ENCODE measurements at places on chromosomes 11 and 22. TPM values are rescaled to one million over a fixed set of nuclear protein-coding genes. Genes with fewer than 3 reads are reported as not detected.

DNA sequence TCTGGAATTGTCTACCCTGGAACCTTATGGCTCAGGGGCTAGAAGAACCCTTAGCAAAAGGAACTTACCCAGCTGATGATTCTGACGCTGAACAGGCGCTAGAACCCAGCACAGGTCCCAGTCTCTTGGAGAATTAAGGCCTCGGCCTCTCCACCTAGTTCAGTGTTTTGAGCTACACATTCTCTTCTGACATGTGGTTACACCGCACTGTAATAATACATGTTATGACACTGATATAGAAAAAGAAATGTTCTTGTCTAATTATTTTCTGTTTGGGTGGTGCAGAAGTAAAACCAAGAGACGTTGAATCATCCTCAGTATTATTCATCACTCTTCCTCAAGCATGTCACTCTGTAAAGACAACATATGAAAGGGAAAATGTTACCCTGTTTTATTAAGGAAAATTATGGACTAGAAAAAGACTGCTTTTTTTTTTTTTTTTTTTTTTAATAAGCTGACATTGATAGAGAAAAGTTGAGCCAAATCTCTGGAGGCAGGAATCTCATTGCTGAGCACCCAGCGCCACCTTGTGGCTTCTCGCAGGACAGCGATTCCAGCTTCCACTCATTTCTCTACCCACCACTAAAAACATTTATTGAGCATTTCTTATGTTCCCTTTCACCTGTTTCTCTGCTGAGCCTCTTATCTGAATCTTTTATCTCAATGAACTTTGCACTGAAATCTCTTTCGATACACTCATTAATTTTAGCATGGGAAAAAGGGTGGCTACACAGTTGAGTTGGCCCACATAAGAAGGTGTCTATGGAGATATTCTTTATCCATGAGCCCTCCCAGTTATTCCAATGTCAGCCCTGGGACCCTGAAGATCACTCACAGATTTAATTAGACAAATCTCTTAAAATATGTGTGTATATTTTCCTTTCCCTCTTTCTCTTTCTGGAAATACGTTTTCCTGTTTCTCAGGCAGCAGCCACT is 12.6 kb upstream of the APLNR start:
- H3K4me3 ChIP-seq: no peak overlapping the region
- peaks cover 3% of the 10 kb centered on the region for H3K4me1 ChIP-seq
- no peak for DNase-seq
- H3K36me3 ChIP-seq: no peaks in the 10 kb centered on the region
- peaks cover 35% of the 10 kb centered on the region for H3K27me3 ChIP-seq

DNA sequence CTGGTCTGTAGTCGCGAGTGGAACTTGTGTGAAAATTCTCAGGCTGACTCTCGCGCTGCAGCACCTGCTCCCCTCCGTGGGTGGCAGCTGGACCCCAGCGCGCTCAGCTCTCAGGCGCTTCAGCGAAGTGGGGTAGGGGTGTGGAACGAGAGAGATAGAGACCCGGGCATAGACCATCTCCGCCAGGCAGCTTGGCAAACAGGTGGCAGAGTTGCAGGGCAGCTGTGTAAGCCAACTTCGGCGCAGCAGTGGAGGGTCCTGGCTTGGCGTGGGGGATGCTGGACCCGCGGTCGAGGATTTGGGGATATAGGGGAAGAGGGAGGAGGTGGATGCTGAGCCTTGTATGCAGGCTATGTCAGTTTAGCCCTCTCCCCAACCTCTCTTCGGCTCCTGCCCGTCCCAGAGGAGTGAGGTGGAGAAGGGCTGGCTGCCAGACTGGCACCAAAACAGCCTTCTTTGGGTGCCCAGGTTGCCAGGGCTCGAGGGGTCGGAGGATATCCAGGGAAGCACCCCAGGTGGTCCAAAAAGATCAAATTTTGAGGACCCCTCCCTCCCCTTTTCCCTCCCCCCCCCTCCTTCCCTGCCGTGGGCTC is 746 bp upstream of the CALCB start:
- H3K27me3 ChIP-seq: peaks cover 67% of the 10 kb centered on the region
- peaks cover 27% of the 10 kb centered on the region for H3K4me1 ChIP-seq
- H3K4me3 ChIP-seq: peak overlapping the region; percentile 34
- no peaks in the 10 kb centered on the region for H3K36me3 ChIP-seq
- no peak for DNase-seq

C11orf52 gene
- polyA plus RNA-seq: not detected

RASSF10 gene
- not detected for polyA plus RNA-seq

OR51E2 gene
- not detected for polyA plus RNA-seq

OR2AT4 gene
- not detected for polyA plus RNA-seq

DNA sequence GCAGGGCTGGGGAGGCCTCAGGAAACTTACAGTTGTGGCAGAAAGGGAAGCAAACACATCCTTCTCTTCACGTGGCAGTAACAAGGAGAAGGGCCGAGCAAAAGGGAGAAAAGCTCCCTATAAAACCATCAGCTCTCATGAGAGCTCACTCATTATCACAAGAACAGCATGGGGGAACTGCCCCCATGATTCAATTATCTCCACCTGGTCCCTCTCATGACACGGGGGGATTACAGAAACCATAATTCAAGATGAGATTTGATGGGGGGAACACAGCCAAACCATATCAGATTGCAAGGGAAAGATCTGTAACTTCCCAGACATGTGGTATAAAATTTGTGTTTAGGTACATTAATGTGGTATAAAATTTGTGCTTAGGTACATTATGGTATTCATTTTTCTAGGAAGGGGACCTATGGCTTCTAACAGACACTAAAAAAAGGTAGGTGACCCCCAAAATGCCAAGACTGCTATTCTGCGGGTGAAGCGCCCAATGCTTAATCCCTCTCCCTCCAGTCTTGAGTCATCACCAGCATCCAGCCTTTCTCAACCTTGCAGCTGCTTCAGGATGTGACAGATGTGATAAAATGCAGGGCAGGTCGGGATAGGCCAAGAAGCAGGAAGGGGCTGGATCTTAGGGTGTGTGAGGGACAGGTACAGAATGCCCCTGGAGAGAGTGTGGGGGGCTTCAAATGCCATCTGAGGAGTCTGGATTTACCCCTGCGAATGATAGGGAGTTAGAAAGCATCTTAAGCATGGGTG is 57.7 kb upstream of the AMPD3 start:
- H3K27me3 ChIP-seq: peaks cover 14% of the 10 kb centered on the region
- DNase-seq: no peak
- H3K27ac ChIP-seq: no peak overlapping the region
- H3K4me3 ChIP-seq: no peak overlapping the region
- H3K4me1 ChIP-seq: peaks cover 5% of the 10 kb centered on the region

KCNK4 gene
- polyA plus RNA-seq: not detected

DNA sequence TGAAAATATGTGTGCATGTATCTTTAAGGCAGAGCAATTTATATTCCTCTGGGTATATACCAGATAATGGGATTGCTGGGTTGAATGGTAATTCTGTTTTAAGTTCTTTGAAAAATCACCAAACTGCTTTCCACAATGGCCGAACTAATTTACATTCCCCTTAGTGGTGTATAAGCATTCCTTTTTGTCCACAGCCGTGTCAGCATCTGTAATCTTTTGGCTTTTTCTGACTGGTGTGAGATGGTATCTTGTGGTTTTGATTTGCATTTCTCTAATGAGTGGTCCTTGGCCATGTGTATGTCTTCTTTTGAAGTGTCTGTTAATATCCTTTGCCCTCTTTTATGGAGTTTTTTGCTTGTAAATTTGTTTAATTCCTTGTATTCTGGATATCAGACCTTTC is 24.3 kb downstream of the CCDC15 start:
- H3K27me3 ChIP-seq: no peaks in the 10 kb centered on the region
- no peak overlapping the region for H3K27ac ChIP-seq

XKR3 gene
- polyA plus RNA-seq: not detected

OLFML1 gene
- polyA plus RNA-seq: 4.6 TPM

DNA sequence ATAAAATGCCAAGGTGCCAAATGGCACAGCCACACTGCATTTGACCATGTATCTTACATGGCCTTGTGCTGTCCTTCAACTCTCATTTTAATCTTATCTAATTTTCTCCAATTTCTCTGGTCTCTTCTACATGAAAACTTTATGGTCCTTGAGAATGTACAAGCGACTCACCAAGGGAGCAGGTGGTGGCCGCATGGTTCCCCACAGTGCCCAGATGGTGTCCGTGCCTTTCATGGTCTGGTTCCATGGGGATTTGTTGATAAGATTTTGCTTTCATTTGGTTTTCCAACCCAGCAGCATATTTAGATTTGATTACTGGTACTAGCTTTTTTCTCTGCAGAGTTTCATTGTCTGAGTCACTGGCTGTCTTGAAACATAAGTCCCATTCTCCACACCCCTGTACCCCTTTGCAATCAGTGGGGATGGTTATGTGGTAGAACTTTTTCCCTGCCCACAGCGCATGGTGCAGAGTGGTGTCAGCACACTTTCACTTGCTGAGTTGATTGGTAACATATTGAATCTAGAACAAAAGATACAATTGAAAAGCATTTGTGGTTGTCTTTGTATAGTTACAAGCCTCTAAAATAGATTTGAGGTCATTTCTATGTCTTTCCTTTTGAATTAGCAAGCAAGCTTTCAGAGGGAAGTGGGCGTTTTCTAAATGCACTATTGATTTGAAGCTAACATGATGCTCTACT is 24.1 kb downstream of the ZNRF3 start:
- no peaks in the 10 kb centered on the region for H3K36me3 ChIP-seq
- H3K4me1 ChIP-seq: no peaks in the 10 kb centered on the region
- no peak overlapping the region for H3K4me3 ChIP-seq
- H3K27me3 ChIP-seq: no peaks in the 10 kb centered on the region
- H3K27ac ChIP-seq: no peak overlapping the region

DNA sequence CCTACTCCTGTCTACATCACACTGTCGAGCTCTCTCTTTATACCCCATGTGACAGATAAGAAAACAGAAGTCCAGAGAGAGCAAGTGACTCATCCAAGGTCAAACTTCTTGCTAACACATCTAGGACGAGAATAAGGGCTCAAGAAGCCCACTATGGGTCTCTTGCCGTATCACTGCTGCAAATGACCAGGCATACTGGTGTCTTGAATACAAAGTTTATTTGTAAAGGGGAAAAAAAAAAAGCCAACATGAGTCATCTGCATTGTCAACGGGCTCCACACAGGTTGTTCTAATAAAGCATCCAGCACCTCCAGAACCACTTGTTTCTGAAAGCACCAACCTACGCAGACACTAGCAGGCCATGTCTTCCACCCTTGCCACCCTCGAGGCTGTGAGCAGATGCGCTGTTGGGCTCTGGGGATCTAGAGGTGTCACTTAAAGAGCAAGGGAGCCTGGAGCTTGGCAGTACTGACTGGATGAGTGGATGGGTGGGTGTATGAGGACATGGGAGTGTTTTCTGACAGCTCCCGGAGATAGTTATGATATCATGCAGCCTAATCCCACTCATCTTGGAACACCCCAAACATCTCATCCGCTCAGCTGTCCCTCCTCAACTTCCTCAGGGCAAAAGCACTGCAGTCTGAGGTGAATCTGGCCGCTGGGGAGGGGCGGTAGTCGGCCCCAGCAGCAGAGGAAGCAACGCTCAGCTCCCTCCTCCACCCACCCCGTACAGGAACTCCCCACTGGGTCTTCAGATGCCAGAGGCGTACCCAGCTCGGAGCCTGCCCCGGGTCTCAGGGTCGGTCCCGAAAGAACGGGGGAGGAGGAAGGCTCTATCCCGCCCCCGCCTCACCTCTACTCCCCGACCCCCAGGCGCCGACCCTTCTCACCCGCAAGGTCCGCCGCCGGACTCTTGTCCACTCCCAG is 1.0 kb downstream of the SMCO4 start:
- H3K4me1 ChIP-seq: peaks cover 21% of the 10 kb centered on the region
- DNase-seq: peak; percentile 27
- peaks cover 19% of the 10 kb centered on the region for H3K27me3 ChIP-seq
- H3K4me3 ChIP-seq: peak overlapping the region; percentile 89
- no peak overlapping the region for H3K27ac ChIP-seq
- no peaks in the 10 kb centered on the region for H3K36me3 ChIP-seq

GRCh38 chr22:23268139-23268712 is 87.9 kb downstream of the BCR start:
- H3K4me3 ChIP-seq: no peak overlapping the region
- H3K27ac ChIP-seq: no peak overlapping the region
- DNase-seq: no peak

GRCh38 chr11:77704029-77704428 is 66.4 kb upstream of the CLNS1A start:
- H3K27me3 ChIP-seq: no peaks in the 10 kb centered on the region
- no peak for DNase-seq
- H3K4me3 ChIP-seq: no peak overlapping the region
- peaks cover 17% of the 10 kb centered on the region for H3K4me1 ChIP-seq

DNA sequence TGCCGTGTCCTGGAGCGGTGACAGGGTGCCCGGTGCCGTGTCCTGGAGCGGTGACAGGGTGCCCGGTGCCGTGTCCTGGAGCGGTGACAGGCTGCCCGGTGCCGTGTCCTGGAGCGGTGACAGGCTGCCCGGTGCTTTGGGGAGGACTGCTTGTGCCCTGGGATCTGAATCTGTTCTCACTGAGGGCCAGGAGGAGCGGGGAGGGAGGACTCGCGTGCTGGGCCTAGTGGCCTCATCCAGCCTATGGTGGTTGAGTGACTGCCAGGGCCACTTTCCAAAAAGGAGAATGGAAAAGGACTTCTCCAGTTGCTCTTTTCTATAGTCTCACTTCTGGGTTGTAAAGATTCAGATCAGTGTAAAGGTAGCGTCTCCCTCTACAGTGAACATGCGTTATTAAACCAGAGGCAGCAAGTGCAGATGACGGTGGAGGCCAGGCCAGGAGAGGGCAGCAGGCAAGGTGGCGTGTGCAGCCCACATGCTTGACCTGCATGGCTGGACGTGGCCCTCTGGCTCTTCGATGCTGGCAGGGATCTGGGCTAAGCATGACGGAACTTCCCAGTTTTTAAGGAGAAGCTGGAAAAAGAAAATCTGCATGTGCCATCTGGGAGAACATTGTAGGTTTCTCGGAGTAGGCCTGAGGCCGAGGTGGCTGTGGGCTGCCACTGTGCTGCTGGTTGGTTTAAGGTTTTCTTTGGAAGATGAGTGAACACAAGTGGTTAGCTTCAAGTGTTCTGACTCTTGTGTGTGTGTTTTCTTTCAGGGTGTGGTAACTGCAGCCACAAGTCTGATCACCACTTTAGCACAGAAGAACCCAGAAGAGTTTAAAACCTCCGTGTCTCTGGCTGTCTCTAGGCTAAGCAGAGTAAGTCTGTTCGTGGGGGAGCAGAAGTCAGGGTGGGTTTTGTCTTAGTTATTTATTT is 55.0 kb downstream of the AP2A2 start:
- no peak for DNase-seq
- peaks cover 4% of the 10 kb centered on the region for H3K4me1 ChIP-seq
- H3K27ac ChIP-seq: no peak overlapping the region
- H3K27me3 ChIP-seq: no peaks in the 10 kb centered on the region
- H3K36me3 ChIP-seq: no peaks in the 10 kb centered on the region
- H3K4me3 ChIP-seq: no peak overlapping the region

DNA sequence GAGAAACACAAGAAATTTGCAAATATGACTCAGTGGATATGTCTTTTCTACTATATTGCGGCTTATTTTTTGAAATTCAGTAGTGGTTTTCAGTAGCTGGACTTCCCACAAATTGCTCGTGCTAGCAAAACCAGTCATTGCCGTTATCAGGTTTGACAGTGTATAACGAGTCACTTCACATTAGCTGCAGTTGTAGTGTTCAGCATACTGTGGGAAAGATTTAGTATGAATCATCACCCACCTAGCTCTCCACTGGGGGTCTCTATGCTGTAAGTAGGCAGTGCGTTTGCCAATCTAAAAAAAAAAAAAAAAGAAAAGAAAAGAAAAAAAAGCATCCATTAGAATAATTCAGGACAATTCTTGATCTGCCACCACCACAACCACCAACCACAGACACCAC is 1318.9 kb downstream of the LRRC4C start:
- no peaks in the 10 kb centered on the region for H3K27me3 ChIP-seq
- no peak overlapping the region for H3K4me3 ChIP-seq
- H3K4me1 ChIP-seq: no peaks in the 10 kb centered on the region
- H3K27ac ChIP-seq: no peak overlapping the region
- no peak for DNase-seq
